Fibroblast of upper back skin (primary cell): ENCODE measurements at places on chromosomes 5 and 9.
A peak's percentile ranks its signal among the peaks of the same experiment; 100 is the strongest.

GRCh38 chr5:9690751-9691150 is 60.6 kb upstream of the TAS2R1 start:
- no peak for DNase-seq

GRCh38 chr5:157352756-157353340 is 86.9 kb downstream of the CYFIP2 start:
- no peak for DNase-seq

GRCh38 chr9:110952540-110952859 is 85.8 kb downstream of the LPAR1 start:
- no peak for DNase-seq

DNA sequence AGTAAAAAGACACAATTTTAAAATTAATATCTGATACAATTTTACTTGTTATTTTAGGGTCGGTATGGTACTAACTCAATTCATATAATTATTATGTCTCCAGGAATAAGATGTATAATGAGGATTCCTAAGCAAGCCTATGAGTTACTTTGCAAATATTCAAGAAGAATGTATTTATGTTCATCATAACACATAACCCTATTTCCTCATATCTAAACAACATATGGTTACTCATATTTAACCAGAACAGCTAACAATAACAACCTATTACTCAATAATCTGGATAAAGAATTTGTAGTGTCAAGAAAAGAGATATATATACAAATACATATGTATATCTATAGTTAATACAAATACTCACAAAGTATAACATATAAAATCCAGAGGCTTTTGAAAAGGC is 285.9 kb downstream of the ARL15 start:
- DNase-seq: peak; percentile 55

GRCh38 chr5:37875051-37875787 is 35.4 kb upstream of the GDNF start:
- DNase-seq: peak; percentile 86

DNA sequence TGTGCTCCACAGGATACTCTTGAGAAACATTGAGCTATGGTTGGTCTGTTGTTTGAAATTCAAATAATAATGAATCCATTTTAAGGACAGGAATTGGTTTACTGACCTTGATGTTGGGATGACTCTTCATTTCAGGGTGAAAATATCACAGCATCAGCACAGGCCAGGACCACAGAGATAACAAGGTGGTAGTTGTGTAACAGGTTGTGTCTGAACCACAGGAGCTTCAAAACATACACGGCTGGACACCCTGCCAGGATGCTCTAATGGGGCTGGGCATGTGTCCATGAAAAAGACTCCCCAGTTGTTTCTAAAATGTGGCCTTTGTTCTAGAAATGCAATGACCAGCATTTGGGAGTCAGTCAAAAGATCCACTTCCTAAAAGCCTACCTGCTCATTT is 69.8 kb downstream of the ACO1 start:
- no peak for DNase-seq

- DNase-seq: no peak
Measured at GRCh38 chr9:8037745-8038144, 238.2 kb upstream of the DMAC1 start.

- DNase-seq: no peak
Measured at GRCh38 chr5:88670461-88670860, 212.5 kb downstream of the MEF2C start.
